ENCODE measurements at places on chromosomes 5 and 9.
A peak's percentile ranks its signal among the peaks of the same experiment; 100 is the strongest.

- no peak for DNase-seq
Measured at GRCh38 chr9:132946631-132947295, 2.3 kb upstream of the TSC1 start.

- peak; percentile 52 for DNase-seq
Measured at GRCh38 chr9:136244122-136244968, 1.3 kb downstream of the QSOX2 start.

GRCh38 chr9:134509281-134509680 lies 132.3 kb upstream of the COL5A1 start:
- DNase-seq: no peak

DNA sequence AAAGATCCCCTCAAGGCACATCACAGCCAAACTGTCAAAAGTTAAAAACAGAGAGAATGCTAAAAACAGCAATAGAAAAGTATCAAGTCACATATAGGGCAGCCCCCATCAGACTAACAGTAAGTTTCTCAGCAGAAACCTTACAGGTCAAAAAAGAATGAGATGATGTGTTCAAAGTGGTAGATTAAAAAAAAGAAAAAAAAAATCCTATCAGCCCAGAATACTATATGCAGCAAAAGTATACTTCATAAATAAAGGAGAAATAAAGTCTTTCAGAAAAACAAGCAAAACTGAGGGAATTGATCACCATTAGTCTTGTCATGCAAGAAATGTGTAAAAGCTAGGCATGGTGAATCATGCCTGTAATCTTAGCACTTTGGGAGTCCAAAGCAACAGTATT lies 99.9 kb upstream of the RAD23B start:
- no peak for DNase-seq

DNA sequence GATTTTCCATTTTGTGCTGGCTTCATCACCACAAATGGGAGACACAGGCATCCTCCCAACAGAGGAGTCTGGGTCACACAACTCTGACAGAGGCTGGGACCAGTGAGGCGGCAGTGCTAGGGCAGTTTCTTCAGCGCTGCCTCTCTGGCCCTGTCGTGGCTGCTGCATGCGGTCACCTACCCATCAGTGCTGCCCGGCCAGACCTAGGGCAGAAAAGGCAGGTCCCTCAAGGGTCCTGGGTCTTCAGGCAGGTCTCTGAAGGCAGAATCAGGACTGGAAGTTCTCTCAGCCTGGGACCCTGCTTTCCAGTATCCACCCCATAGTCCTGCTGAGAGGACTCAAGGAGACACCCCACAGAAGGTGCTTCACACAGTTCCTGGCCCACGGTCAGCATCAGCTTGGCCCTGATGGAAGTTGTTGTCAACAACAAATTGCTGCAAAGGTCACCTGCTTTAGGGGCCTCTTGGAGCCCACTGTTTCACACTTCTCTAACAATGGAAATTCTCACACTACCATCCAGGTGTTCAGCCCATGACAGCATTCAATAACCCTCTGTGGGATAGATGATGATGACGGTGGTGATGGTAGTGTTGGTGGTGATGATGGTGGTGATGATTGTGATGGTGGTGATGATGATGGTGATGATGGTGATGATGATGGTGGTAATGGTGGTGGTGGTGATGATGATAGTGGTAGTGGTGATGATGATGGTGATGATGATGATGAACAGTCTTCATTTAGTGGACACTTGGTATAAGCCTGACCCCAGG lies 146.4 kb upstream of the PPP1R26 start:
- no peak for DNase-seq

- no peak for DNase-seq
Measured at GRCh38 chr9:101271102-101271501, 113.7 kb downstream of the BAAT start.

DNA sequence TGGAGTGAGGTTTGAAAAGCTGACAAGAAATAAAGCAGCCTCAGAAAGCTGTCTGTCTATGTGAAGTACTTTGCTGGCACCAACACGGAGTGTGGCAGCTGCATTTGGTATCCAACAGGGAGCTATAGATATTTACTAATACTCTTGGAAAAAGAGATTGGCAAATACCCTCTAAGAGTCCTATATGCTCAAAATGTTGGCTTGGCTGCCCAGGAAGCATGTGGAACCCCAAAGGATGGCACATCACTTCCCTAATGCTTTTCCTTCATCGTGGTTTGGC lies 398.3 kb downstream of the TLE4 start:
- DNase-seq: no peak

DNA sequence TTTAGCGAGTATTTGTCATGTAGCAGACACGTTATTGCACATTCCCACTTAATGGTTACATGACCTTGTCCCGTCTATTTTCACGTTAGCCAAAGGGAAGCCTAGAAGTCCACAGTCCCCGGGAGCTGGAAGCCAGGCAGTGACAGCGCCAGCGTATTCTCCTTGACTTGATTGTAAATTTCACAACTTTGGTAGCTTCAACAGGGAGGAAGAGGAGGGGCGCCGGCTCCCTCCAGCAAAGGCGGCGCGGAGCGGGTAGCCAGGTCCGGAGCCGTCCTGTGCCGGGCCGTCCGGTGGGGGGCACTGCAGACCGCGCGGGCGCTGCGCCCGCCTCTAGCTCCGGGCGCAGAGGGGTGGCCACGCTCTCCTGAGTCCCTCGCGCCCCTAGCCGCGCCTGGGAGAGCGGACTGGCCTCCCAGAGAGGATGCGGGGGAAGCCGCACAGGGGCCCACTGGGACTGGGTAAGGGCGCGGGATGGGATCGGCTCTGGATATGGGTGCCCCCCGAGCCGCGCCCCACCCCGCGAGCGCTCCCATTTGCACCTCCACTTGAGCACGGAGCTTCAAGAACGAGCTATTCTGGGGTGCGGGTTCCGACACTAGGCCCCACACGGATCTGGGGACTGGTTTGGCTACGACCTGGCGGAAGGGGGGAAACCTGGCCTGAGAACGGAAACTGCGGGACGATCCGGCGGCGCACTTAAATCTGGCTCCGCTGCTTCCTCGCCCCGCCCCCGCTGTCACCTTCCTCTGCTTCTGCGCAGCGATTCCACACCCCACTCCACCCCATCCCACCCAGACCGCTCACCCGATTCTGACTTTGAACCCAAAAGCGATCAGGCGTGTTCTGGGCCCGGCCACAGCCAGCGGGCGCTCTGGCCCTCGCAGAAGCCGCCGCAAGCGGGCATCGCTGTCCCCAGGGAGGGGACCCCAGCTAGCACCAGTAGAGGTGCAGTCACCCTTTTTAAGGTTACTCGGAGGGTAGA lies 23.8 kb downstream of the KLF4 start:
- no peak for DNase-seq

GRCh38 chr9:80223897-80224296 lies 652.1 kb downstream of the TLE4 start:
- DNase-seq: no peak

DNA sequence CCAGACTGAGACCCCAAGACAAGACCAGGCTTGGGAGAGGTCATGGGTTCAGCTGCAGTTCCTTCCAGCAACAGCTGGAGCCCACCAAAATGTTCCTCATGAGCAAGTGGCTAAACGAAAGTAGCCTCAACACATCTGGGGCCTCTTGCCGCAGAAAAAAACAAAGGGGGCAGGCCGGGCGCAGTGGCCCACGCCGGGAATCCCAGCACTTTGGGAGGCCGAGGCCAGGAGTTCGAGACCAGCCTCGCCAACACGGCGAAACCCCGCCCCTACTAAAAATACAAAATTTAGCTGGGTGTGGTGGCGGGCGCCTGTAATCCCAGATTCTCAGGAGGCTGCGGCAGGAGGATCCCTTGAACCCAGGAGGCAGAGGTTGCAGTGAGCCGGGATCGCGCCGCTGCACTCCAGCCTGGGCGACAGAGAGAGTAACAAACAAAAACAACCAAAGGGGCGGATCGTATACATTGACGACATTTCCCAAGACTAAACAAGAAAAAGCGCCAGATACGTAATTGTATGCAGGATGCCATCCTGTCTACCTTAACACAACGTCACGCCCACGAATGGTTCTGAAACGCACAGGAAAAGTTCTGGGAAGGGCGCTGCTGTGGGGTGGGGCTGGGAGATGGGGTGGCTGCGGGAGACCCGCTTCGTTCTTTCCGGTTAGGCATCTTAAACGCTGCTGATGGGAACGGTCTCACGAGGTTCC lies 1.7 kb downstream of the INPP5E start:
- no peak for DNase-seq

DNA sequence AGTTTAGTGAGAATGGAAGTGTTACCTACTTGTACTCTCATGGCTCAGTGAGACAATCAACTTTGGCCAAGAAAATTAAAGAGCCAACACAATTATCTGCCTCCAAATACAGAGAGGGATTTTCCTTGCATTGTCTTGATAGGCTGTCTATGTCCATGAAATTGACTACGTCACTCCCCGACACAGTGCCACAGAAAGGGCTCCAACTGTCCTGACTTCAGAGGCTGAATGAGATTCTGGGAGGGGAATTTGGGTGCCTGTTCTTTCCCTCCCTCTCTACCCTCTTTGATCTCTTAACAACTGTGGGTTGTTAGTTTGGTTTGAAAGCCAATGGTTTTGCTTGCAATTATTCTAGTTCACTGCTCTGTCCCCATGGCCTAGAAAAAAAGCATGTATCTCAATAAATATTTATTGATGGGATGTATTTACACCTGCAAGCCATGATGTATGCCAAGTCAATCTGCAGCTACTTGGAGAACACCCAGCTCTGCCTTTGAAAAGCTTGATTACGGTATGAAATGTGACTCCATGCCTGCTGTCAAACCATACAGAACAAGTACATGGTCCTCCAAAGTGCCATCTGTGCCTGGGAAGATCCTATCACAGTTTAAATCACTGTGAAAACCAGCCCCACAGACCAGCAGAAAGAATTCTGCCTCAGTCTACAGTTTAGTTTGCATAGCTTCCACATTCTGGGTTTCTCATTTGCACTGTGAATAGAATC lies 37.3 kb downstream of the CAPSL start:
- no peak for DNase-seq

- no peak for DNase-seq
Measured at GRCh38 chr9:76379494-76379893, 14.7 kb downstream of the RFK start.

GRCh38 chr9:23728736-23729135 lies 97.3 kb downstream of the ELAVL2 start:
- DNase-seq: no peak

DNA sequence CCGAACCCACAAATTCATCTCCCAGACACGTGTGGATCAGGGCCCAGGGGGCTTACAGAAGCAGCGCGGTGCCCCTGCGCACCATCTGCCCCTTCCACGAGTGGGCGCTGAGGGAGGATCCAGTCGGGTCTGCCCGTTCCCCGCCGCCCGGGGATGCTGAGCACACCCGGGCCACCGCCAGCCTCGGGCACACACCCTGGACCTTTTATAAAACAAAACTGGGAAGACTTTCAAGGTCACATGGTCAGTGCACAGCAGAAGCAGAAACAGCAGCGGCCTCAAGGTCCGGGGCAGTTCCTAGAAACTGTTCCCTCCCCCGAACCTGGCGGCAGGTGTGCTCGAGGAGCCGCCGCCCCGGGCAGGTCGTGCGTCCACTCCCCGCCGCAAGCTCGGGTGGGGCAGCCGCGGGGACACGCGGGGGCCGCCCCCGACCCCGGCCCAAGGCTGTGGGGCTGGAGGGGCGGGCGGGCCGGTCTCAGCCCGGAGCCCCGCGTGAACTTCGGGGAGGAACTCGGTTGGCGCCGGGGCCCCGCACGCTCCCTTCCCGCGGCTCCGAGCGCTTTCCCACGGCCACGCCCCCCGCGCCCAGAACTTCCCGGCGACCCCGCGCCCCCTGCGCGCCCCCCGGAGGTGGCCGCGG lies 633 bp upstream of the PPP1R26 start:
- no peak for DNase-seq

DNA sequence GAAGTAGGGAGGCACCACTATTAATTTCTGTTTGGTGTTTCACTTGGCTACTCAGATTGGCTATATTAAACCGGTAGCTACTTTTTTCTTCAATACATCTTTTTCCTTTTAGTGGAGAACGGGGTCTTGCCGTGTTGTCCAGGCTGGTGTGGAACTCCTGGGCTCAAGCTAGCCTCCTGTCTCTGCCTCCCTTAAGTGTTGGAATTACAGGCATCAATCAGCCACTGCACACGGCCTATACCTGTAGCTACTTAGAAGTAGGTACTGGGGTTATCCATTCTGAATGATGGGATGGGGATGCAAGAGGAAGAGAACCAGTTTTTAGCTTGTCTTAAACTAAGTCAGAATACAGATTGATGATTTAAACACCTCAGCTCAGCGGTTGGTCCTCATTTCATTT lies 1.7 kb downstream of the UBE2D2 start:
- DNase-seq: no peak

GRCh38 chr5:137320056-137321045 lies 178.8 kb downstream of the SPOCK1 start:
- no peak for DNase-seq

DNA sequence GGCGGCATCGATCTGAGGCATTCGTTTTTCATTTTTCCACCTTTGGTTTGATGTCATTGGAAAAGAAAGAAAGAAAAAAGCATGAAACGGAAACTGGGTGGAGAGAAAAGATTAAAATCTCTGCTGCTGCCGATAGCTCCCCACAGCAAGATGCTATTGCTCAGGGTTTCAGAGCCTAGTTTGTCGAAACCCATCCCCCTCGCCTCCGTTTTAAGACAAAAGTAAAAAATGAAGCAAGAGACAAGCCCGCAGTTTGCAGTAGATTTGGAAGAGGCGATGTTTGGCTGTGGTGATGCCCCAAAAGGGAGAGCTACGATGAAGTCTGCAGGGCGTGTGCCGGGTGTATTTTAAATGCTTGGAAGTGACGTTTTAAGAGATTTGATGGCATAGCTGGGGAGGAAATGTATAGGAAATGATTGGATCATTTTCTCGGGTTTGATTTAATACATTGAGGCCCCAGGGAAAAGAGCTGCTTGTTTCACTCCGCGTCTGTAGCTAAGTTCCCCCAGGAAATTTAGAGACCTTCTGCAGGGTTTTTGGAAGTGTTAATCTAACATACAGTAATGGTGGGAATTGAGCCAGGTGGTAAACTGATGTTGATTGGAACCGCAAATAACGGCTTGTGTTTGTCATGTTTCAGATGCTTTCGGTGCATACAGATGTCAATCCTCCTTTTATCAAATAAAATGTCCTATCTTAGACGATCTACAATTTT lies 909 bp downstream of the NDFIP1 start:
- DNase-seq: no peak

DNA sequence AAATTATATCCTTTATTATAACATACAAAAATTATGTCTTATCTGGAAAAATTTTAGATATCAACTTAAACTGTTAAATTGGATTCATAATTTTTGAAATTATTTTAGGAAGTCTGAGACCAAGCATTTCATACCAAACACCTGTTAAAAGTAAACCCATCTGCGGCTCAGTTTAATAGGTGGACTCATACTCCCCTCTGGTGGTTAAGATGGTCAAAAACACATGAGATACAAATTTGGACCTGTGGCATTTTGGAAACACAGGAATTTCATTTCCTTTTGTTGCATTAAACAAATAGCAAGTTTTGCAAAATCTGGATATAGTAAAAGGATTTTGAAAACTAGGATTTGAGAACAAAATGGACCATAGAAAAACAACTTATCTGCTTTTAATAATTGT lies 53.7 kb downstream of the RGMB start:
- no peak for DNase-seq

GRCh38 chr5:172178301-172178987 lies 9.6 kb downstream of the STK10 start:
- peak; percentile 41 for DNase-seq

Measured in activated T-helper 9 cell treated with anti-CD3 and anti-CD28 coated beads, Interleukin-2, amount 50 U/mL, for 16 hours (primary cell).